GM04504 (cell line): ENCODE measurements at places on chromosomes 6 and 20.

- no peak for DNase-seq
Observed at GRCh38 chr20:58694241-58695083, 1.9 kb downstream of the NPEPL1 start.

GRCh38 chr6:3619800-3620199, 131.7 kb downstream of the PXDC1 start:
- no peak for DNase-seq

GRCh38 chr6:169162249-169162648, 91.4 kb downstream of the THBS2 start:
- no peak for DNase-seq

- no peak for DNase-seq
Observed at GRCh38 chr20:62885046-62885895, 23.6 kb upstream of the TCFL5 start.

GRCh38 chr20:4153251-4153650, 137.9 kb upstream of the RNF24 start:
- no peak for DNase-seq

GRCh38 chr6:102812242-102812641, 1418.7 kb downstream of the GRIK2 start:
- no peak for DNase-seq

- no peak for DNase-seq
Observed at GRCh38 chr20:15921930-15922329, 651.3 kb downstream of the KIF16B start.
